ENCODE measurements at places on chromosomes 4 and X. TPM values are rescaled to one million over a fixed set of nuclear protein-coding genes. Genes with fewer than 3 reads are reported as not detected.

DNA sequence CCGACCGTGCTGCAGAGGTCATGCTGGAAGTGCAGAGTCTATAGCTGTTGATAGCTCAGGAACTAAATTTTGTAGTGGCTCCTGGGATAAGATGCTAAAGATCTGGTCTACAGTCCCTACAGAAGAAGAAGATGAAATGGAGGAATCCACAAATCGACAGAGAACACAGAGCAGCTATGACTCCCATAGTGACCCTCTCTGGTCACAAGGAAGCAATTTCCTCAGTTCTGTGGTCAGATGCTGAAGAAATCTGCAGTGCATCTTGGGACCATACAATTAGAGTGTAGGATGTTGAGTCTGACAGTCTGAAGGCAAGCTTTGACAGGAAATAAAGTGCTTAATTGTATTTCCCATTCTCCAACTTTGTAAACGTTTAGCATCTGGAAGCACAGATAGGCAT, 8.8 kb downstream of the MANBA start:
- H3K4me3 ChIP-seq: no peak overlapping the region
- peaks cover 3% of the 10 kb centered on the region for H3K36me3 ChIP-seq
- no peak overlapping the region for H3K27ac ChIP-seq

- DNase-seq: no peak
- H3K4me1 ChIP-seq: peaks cover 38% of the 10 kb centered on the region
- H3K27me3 ChIP-seq: no peaks in the 10 kb centered on the region
- H3K27ac ChIP-seq: peak overlapping the region; percentile 59
- H3K4me3 ChIP-seq: no peak overlapping the region
Observed at GRCh38 chrX:12949927-12950656, 24.8 kb upstream of the TMSB4X start.

- no peak overlapping the region for H3K4me3 ChIP-seq
- no peaks in the 10 kb centered on the region for H3K4me1 ChIP-seq
- H3K27me3 ChIP-seq: no peaks in the 10 kb centered on the region
- no peak for DNase-seq
- no peaks in the 10 kb centered on the region for H3K36me3 ChIP-seq
- H3K27ac ChIP-seq: no peak overlapping the region
Observed at GRCh38 chr4:143046454-143046853, 138.3 kb upstream of the USP38 start.

- H3K36me3 ChIP-seq: no peaks in the 10 kb centered on the region
- no peaks in the 10 kb centered on the region for H3K27me3 ChIP-seq
- H3K4me3 ChIP-seq: no peak overlapping the region
- no peaks in the 10 kb centered on the region for H3K4me1 ChIP-seq
- no peak overlapping the region for H3K27ac ChIP-seq
Observed at GRCh38 chr4:138320831-138321230, 78.7 kb upstream of the SLC7A11 start.

DMRTC1B gene
- not detected for total RNA-seq

DNA sequence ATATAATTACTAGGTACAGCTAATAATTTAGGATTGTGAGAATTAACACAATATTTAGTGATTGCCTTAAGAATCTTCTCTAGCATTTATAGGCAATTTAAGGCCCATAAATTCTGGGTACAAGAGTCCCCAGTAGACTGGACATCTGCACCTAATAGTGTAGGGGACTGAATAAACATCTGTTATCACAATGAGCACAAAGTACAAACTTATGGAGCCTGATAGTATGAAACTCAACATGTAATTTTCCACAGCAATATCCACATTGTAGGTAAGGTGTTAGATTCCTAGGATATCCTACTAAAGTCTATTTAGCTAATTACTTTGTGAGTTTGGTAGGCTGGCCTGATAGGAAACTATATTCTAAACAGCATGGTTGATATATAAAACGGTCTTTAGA, 178.3 kb downstream of the FAM13A start:
- H3K4me3 ChIP-seq: no peak overlapping the region
- H3K27me3 ChIP-seq: no peaks in the 10 kb centered on the region
- H3K4me1 ChIP-seq: peaks cover 12% of the 10 kb centered on the region
- H3K27ac ChIP-seq: no peak overlapping the region
- H3K36me3 ChIP-seq: peaks cover 4% of the 10 kb centered on the region

GRCh38 chr4:169716677-169717076, 41.1 kb downstream of the HPF1 start:
- no peaks in the 10 kb centered on the region for H3K4me1 ChIP-seq
- no peak for DNase-seq
- no peak overlapping the region for H3K4me3 ChIP-seq
- no peak overlapping the region for H3K27ac ChIP-seq
- peaks cover 32% of the 10 kb centered on the region for H3K36me3 ChIP-seq
- H3K27me3 ChIP-seq: no peaks in the 10 kb centered on the region

C4orf50 gene
- total RNA-seq: not detected

- H3K27ac ChIP-seq: no peak overlapping the region
- peaks cover 4% of the 10 kb centered on the region for H3K36me3 ChIP-seq
- H3K4me3 ChIP-seq: no peak overlapping the region
- no peak for DNase-seq
- no peaks in the 10 kb centered on the region for H3K27me3 ChIP-seq
- no peaks in the 10 kb centered on the region for H3K4me1 ChIP-seq
Observed at GRCh38 chr4:82688091-82688795, 110.4 kb downstream of the SCD5 start.

DNA sequence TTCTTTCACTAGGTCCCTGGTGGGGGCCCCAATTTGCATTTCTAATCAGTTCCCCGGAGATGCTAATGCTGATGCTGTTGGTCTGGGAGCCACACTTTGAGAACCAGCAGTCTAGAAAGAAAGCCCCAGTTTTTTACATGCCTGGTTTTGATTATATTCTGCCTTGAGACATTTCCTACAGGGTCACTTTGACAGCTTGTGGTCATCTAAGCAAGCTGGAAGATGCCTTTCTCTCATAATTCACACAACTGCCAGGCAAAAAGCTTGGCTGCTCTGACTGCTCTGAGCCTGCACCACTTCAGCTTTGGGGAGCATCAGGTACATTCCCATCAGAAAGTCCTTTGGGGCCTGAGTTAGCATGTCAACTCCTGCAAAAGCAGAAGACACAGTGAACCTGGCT, 5.9 kb upstream of the PLAC1 start:
- H3K4me1 ChIP-seq: peaks cover 14% of the 10 kb centered on the region
- H3K4me3 ChIP-seq: no peak overlapping the region
- no peaks in the 10 kb centered on the region for H3K27me3 ChIP-seq
- no peaks in the 10 kb centered on the region for H3K36me3 ChIP-seq
- DNase-seq: no peak

CT47B1 gene
- total RNA-seq: not detected

GRCh38 chr4:76544725-76545124, 109.7 kb downstream of the SHROOM3 start:
- no peak for DNase-seq
- peak overlapping the region; percentile 36 for H3K27ac ChIP-seq
- H3K4me3 ChIP-seq: no peak overlapping the region
- no peaks in the 10 kb centered on the region for H3K27me3 ChIP-seq
- H3K36me3 ChIP-seq: no peaks in the 10 kb centered on the region

SOWAHB gene
- 0.75 TPM for total RNA-seq

GRCh38 chrX:129813662-129814368, 29.9 kb downstream of the ZDHHC9 start:
- H3K27me3 ChIP-seq: no peaks in the 10 kb centered on the region
- H3K4me1 ChIP-seq: no peaks in the 10 kb centered on the region
- H3K4me3 ChIP-seq: no peak overlapping the region
- peaks cover 16% of the 10 kb centered on the region for H3K36me3 ChIP-seq

GRCh38 chrX:115226929-115227328, 7.0 kb downstream of the LRCH2 start:
- H3K27ac ChIP-seq: no peak overlapping the region
- H3K4me1 ChIP-seq: peaks cover 11% of the 10 kb centered on the region
- H3K36me3 ChIP-seq: peaks cover 3% of the 10 kb centered on the region
- peaks cover 2% of the 10 kb centered on the region for H3K27me3 ChIP-seq

DNA sequence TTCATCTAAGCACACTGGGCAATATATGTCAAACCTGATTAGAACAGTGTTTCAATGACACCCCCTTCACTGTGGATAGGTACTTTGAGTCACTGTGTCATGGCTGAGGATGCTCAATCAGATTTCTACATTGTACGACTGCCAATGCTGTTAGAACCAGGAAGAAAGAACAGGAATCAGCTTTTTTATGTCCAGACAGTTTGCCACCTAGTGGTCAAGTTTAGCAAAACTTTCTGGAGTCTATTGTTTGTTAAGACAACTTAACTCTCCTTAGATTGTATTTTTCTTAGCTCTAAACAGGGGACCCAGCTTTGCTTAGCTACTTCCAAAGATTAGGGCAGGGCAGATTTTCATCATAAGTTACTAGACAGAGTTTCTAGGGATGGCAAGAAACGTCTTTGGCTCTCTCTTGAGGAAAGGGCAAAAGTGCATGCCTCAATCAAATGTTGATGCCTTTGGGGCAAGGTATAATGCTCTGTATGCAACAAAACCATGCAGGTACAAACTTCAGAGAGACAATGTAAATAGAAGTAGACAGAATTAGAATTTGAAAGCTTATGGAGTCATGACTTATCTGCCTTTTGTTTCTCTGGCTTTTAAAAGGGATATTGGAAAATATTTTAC, 40.5 kb upstream of the BMP3 start:
- H3K36me3 ChIP-seq: no peaks in the 10 kb centered on the region
- no peak for DNase-seq
- no peaks in the 10 kb centered on the region for H3K4me1 ChIP-seq
- no peak overlapping the region for H3K4me3 ChIP-seq

FGFBP2 gene
- not detected for total RNA-seq

GRCh38 chrX:23993012-23993633, 33.9 kb downstream of the KLHL15 start:
- peaks cover 42% of the 10 kb centered on the region for H3K36me3 ChIP-seq
- H3K4me1 ChIP-seq: peaks cover 2% of the 10 kb centered on the region
- no peak overlapping the region for H3K4me3 ChIP-seq
- no peaks in the 10 kb centered on the region for H3K27me3 ChIP-seq

ADH6 gene
- not detected for total RNA-seq

GRCh38 chrX:68686097-68686977, 38.9 kb downstream of the STARD8 start:
- H3K36me3 ChIP-seq: no peaks in the 10 kb centered on the region
- H3K4me1 ChIP-seq: peaks cover 22% of the 10 kb centered on the region
- H3K4me3 ChIP-seq: peak overlapping the region; percentile 8
- no peak overlapping the region for H3K27ac ChIP-seq
- DNase-seq: no peak

STAP1 gene
- not detected for total RNA-seq

GRCh38 chr4:150515135-150515534, 66.8 kb upstream of the MAB21L2 start:
- no peak overlapping the region for H3K4me3 ChIP-seq
- no peak for DNase-seq
- H3K4me1 ChIP-seq: peaks cover 16% of the 10 kb centered on the region
- no peak overlapping the region for H3K27ac ChIP-seq

DNA sequence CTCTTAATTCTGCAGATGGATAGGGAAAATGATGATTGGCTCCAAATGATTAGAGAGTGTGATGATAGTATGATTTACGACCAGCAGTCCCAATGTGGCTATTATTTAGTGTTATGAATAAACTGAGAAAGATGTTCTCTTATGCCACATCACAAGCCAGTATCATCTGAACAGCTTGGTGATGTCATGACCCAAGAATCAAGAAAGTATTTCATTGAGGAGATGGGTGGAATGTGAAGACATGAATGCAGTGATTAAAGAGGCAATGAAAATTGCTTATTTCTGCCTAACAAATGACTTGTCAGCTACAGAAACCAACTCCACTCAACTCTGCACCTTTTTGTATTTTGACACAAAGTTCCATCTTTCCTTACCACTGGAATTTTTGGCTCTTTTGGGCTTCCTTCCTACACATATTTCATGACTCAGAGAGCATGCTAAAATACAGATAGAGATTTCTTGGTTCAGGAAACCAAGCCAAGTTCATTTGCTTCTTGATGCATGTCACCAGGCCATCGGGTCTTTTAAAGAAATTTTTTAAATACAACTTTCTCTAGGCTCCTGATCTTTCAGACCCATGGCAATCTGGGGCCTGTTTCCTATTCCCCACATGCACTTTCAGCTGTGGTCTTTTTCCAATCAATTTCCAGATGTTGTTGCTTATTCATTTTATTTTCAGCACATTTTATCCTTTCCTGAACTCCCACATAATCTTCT, 174.2 kb downstream of the HHIP start:
- peak overlapping the region; percentile 0 for H3K27ac ChIP-seq
- peaks cover 6% of the 10 kb centered on the region for H3K27me3 ChIP-seq
- no peak for DNase-seq
- H3K4me3 ChIP-seq: no peak overlapping the region

DNA sequence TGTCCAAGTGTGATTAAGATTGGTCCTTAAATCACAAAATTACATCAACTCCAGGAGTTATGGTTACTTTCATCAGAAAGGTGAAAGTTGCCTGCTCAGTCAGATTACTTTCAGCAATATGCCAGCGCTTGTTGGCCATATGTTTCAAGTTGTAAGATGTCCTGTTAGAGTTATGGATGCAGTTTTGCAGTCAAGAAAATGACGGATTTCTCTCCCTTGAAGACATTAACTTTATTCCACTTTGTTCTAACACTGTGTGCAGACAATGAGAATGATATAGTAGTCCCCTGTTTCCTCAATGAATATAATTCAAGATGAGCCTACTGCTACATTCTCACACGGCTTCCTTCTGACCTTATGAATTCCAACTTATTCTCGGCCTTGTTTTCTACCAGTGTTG, 295.0 kb upstream of the ADGRL3 start:
- no peak overlapping the region for H3K27ac ChIP-seq
- no peak for DNase-seq
- no peaks in the 10 kb centered on the region for H3K36me3 ChIP-seq

PPEF2 gene
- not detected for total RNA-seq

- peaks cover 19% of the 10 kb centered on the region for H3K4me1 ChIP-seq
- H3K27ac ChIP-seq: no peak overlapping the region
- H3K36me3 ChIP-seq: peaks cover 9% of the 10 kb centered on the region
- DNase-seq: no peak
- H3K4me3 ChIP-seq: no peak overlapping the region
- no peaks in the 10 kb centered on the region for H3K27me3 ChIP-seq
Observed at GRCh38 chr4:184657144-184657543, 7.6 kb downstream of the PRIMPOL start.

INPP4B gene
- 9.9 TPM for total RNA-seq

GRCh38 chr4:38534344-38535045, 129.5 kb upstream of the KLF3 start:
- peaks cover 7% of the 10 kb centered on the region for H3K4me1 ChIP-seq
- no peak for DNase-seq
- H3K27ac ChIP-seq: no peak overlapping the region

TRPC5OS gene
- total RNA-seq: not detected

GRCh38 chr4:186942758-186943377, 219.2 kb upstream of the FAT1 start:
- H3K4me1 ChIP-seq: peaks cover 13% of the 10 kb centered on the region
- no peak for DNase-seq
- no peak overlapping the region for H3K27ac ChIP-seq
- no peaks in the 10 kb centered on the region for H3K36me3 ChIP-seq
- no peaks in the 10 kb centered on the region for H3K27me3 ChIP-seq

EIF2S3 gene
- 360 TPM for total RNA-seq

RASL11B gene
- total RNA-seq: 0.94 TPM

TCEAL3 gene
- total RNA-seq: 38.4 TPM

PCDH11X gene
- not detected for total RNA-seq

GRCh38 chr4:107094332-107094731, 58.2 kb upstream of the DKK2 start:
- peaks cover 9% of the 10 kb centered on the region for H3K4me1 ChIP-seq
- no peaks in the 10 kb centered on the region for H3K27me3 ChIP-seq
- peaks cover 2% of the 10 kb centered on the region for H3K36me3 ChIP-seq

- peak overlapping the region; percentile 94 for H3K27ac ChIP-seq
- H3K27me3 ChIP-seq: peaks cover 3% of the 10 kb centered on the region
- peaks cover 5% of the 10 kb centered on the region for H3K4me1 ChIP-seq
- H3K4me3 ChIP-seq: peak overlapping the region; percentile 85
- no peak for DNase-seq
Observed at GRCh38 chrX:75155447-75155826, 646 bp downstream of the ABCB7 start.

CXorf51A gene
- not detected for total RNA-seq
